ENCODE measurements at places on chromosomes 2 and 18.

DNA sequence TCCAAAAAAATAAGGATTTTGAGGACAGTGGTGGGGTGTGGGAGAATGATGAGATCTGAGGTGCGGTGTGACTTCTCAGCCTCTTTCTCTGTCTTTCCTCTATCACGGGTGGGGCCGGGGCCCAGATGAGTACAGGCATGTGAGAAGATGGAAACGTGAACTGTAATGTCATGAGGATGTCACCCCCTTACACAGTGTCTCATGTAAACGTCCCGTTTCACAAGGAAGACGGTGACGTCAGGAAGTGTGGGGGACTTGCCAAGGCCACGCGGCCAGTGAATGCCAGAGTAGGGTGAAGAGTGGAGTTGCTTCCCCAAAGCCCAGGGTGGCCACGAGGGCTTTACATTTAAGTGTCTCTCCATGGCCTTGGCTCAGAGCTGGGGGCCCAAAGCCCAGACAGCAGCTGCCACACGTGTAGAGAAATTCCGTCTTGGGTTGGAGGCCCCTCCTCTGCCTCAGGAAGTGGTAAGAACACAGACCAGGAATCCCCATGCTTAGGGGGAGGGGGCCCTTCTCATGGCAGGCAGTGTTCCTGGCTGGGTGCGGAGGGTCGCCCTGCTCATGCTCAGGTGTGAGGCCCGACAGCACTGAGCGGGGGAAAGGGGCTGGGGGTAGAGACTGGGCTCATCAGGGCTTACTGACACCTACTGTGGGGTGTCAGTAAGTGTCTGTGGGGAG lies 80.9 kb upstream of the SMAD7 start:
- no peak for DNase-seq

GRCh38 chr2:98656800-98657199 lies 48.4 kb downstream of the UNC50 start:
- DNase-seq: no peak

GRCh38 chr2:24972315-24972961 lies 683 bp upstream of the DNAJC27 start:
- DNase-seq: peak; percentile 43

- DNase-seq: no peak
Observed at GRCh38 chr2:182898718-182899117, 32.3 kb upstream of the FRZB start.

GRCh38 chr2:219581346-219581745 lies 9.2 kb downstream of the INHA start:
- peak; percentile 8 for DNase-seq

DNA sequence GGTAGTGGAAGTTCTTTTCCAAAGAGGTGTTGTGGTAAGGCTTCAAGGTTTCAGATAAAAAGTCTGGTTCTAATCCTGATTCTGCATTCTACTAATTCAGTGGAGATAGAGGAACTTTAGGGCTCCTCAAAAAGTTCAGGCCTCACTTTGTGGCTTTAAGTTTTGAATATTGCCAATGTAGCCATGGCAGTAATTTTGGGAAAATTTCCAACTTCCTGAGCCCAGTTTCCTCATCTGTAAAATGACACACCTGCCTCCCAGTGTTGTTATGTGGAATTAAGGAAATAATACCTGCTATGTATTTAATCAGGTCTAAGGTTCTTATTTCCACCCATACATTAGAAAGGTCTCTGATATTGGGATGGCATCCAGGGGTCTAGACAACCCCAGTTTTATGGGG lies 147.6 kb upstream of the ITGA6 start:
- DNase-seq: no peak

- peak; percentile 47 for DNase-seq
Observed at GRCh38 chr18:58670404-58671110, 708 bp upstream of the MALT1 start.

- DNase-seq: peak; percentile 6
Observed at GRCh38 chr2:203786549-203787351, 80.3 kb downstream of the CD28 start.

GRCh38 chr18:42635378-42636048 lies 480.0 kb downstream of the RIT2 start:
- DNase-seq: no peak

- no peak for DNase-seq
Observed at GRCh38 chr2:65583061-65583460, 150.7 kb upstream of the SPRED2 start.

- no peak for DNase-seq
Observed at GRCh38 chr2:165958313-165958960, 4.9 kb upstream of the TTC21B start.

GRCh38 chr2:64115808-64116598 lies 28.2 kb downstream of the PELI1 start:
- no peak for DNase-seq

GRCh38 chr2:31248139-31248538 lies 14.2 kb downstream of the EHD3 start:
- DNase-seq: no peak

- no peak for DNase-seq
Observed at GRCh38 chr2:71974846-71975245, 172.8 kb downstream of the CYP26B1 start.

- DNase-seq: no peak
Observed at GRCh38 chr2:30257266-30258214, 26.2 kb downstream of the LBH start.

- peak; percentile 18 for DNase-seq
Observed at GRCh38 chr2:100610381-100610831, 47.6 kb downstream of the PDCL3 start.

DNA sequence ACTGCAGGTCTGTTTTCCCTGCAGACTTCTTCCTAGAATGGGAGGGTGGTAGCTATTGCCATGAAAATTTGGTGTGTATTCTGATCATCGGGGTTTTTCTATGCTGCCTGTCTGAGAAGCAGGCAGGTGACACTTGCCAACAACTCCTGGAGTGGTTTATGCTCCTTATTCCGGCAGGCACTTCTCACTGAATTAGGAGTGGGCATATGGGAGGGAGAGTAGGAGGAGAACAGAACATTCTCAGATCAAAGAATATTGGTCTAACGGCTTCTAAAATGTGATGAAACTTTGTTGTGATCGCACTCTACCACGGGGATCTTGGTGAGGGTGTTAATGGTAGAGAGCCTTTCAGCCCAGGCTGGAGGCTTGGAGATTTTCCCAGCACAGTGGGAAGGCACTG lies 480.8 kb downstream of the PLCL1 start:
- DNase-seq: no peak

GRCh38 chr18:25066516-25066915 lies 285.4 kb downstream of the ZNF521 start:
- peak; percentile 30 for DNase-seq

DNA sequence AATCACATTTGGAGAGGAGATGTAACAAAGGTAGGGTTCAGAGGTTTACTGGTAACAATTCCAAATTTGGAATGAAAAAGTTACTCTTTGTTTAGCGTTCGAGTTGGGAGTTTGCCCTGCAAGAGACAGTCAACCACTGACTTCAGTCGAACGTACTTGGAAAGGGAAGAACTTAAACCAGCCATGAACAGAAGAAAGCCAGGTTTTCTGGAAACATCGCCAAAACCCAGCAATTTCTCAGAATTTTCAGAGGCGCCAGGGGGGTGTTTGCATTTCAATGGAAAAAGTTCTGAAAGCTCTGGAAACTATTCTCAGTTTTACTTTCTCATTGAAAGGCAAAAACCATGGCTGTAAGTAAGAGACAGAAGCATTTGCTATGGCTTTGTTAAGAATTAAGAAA lies 28.5 kb upstream of the AQP4 start:
- no peak for DNase-seq

GRCh38 chr2:109272461-109272860 lies 143.5 kb downstream of the SH3RF3 start:
- DNase-seq: no peak

DNA sequence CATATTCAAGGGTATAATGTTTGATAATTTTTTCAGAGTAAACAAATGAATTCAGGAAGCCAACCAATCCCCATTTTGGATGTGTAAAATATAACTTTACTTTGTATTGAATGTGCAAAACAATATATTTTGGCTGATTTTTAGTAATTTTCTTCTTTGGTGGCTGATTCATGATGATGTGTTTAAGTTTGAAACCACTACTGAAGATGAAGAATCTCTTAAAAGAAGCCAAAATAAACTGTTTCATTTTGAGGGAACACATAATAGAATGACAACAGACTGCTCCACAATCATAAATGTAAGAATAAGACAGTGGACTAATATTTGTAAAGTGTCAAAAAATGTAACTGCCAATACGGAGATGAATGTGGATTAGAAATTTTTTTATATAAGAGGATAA lies 52.5 kb upstream of the TRIM43 start:
- DNase-seq: no peak

DNA sequence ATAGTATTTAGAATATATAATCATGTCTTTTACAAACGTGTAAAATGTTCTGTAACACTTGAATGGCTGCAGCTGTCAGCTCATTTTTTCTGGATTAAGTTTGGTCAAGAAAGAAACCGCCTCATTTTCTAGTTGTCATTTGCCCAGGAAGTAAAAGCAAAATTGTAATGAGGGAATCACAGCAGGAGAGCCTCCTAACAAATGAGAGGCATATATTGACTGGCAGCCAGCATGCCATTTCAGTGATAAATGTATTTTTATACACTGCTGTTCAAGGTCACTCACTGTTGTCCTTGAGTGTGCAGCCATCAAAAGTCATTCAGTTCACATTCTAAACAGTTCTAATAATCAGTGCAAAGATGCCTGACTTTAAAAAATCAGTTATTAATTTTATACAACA lies 144.3 kb upstream of the BOD1L2 start:
- DNase-seq: no peak

DNA sequence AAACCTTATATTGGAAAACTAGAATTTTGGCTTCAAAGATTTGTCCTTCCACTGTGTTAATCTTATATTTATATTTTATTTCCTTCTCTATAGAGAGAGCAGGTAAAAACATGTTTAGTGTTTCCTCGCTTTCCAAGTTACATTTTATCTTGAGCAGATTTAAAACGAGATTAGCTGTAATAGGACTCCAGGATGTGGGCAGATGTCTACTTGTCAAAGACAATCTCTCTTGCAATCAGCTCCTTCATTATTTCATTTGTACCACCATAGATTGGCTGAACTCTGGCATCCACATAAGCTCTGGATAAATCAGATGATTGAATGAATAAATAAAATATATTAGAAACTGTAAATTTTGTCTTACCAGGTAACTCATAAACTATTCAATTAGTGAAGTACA lies 17.5 kb upstream of the KANSL1L start:
- DNase-seq: no peak

DNA sequence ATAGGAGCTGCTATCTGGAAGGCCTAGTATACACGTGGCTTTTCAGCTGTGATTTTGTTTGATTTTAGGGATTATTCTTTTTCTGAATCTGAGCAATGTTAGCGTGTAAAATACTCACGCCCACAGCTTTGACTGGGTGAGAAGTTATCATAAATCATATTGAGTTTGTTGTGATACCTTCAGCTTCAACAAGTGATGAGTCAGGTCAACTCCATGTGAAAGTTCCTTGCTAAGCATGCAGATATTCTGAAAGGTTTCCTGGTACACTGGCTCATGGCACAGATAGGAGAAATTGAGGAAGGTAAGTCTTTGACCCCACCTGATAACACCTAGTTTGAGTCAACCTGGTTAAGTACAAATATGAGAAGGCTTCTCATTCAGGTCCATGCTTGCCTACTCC lies at the start of gene GKN1:
Gene GKN1 (plus strand): TSS at position 386 of the 400 bp plus-strand sequence. CDS start 42 bp downstream, outside the sequence.
- DNase-seq: no peak

Measured in DMS79 treated with DMSO at 0.1 percent for 48 hours (cell line).